Ovary (tissue), 10 donors: ENCODE measurements at places on chromosomes 5 and 9.

GRCh38 chr9:108784998-108785397 is 70.8 kb downstream of the ACTL7B start:
- DNase-seq, result no peak

- DNase-seq, result no peak
Measured at GRCh38 chr9:110712955-110713354, 44.4 kb downstream of the MUSK start.

GRCh38 chr9:2233274-2233673 is 218.1 kb downstream of the SMARCA2 start:
- no peak for DNase-seq

- no peak for DNase-seq
Measured at GRCh38 chr9:130640681-130641080, 23.7 kb upstream of the PRDM12 start.

DNA sequence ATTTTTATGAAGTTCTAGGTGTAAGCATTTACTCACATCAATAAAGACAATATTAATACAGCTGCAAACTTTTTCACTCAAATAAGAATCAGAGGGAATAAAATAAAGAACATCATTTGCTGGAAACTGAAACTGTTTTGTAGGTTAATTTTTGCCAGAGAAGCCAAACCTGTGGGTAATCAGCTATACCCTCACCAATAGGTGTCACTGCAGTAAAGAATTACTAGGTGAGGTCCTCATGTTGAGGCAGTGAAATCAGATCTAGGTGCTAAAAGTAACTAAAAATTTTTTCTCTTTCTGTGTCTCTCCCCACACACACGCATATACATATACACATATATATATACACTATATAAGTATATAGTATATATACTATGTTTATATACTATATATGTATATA is 1016.3 kb upstream of the SEMA6A start:
- DNase-seq, result no peak

DNA sequence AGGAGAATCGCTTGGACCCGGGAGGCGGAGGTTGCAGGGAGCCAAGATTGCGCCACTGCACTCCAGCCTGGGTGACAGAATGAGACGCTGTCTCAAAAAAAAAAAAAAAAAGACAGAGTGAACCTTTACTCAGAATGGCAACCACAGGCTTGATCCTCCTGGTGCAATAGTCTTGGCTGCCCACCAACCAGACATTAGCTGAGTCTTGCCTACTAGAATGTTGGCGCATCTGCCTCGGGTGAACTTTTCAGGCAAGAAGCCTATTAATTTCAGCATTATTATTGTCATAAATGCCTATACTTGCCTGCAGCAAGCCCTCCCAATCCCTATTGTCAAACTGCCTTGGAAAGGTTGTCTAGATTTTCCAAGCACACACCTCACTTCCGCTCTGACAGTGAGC is 4.2 kb downstream of the SERINC5 start:
- no peak for DNase-seq

GRCh38 chr9:90251316-90251715 is 391.3 kb downstream of the DIRAS2 start:
- DNase-seq, result no peak

GRCh38 chr5:83323557-83324180 is 147.9 kb upstream of the VCAN start:
- DNase-seq, result no peak

DNA sequence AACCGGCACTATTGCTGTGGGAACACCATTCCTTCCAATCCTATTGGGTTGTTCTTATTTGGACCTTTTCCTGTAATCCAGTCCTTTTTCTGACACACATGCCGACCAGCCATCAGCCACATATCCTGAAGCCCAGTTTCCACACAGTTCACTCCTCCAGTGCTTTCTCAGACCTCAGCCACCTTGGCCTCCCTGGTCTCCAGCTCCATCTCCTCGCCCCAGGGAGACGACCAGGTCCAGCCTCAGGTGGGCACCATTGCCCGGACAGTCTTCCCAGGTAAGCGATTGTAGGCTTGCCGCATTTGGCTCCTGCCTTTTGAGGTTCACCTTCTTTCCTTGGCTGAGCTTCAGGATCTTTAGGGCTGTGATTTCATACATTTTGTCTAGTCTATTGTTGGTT is 15.2 kb upstream of the TERT start:
- no peak for DNase-seq

GRCh38 chr9:127714020-127714750 is 1.3 kb downstream of the PTRH1 start:
- no peak for DNase-seq
